NCI-H510A (cell line): ENCODE measurements at places on chromosomes 16 and 17.

DNA sequence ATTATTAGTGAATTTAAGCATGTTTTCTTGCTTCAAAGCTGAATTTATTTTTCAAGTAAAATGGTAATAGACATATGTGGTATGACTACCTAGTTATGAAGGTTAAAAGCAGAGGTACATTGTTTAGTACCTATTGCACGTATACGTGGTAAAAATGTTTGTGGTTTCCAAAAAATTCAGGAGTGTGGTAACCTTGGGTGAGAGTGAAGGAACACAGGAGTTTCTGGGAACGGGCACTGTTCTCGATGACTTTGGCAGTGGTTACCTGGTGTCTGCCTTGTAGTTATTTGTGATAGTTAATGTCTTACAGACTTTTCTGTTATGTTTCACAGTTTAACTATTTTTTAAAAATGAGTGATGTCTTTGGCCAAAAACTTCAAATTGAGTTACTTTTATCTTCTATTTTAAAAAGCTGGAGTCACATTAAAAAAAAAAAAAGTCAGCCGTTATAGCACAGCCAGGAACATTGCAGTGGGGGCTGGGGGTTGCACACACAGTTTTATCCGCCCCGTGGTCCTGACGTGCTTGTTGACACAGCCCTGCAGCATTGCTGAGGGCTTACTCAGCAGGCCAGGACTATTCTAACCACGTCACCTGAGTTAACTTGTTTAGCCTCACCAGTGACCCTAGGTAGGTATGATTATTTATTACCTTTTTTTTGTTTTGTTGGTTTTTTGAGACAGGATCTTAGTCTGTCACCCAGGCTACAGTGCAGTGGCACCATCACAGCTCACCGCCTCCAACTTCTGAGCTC, 10.9 kb downstream of the JPT2 start:
- no peak for DNase-seq

- DNase-seq: no peak
These were observed 1.5 kb downstream of the PAFAH1B1 start for GRCh38 chr17:2594722-2595599.

- DNase-seq: no peak
These were observed 129.4 kb upstream of the SEC14L1 start for GRCh38 chr17:77011173-77012011.

DNA sequence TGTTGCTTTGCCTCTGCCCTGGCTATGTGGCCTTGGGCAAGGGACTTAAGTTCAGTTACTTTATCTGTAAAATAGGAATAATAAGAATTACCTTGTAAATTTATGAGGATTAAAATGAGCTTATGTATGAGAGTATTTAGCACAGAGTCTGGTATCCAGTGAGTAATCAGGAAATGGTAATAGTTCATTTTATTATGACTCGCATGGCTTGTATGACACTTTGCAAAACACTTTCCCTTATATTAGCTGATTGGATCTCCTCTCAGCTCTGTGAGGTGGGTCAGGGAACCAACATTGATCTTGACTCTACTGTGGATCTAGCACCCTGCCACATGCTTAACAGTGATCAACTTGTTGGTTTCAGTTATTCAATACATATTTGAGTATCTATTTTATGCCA, 8.3 kb upstream of the CDH3 start:
- DNase-seq: no peak

- DNase-seq: no peak
These were observed 677 bp downstream of the SLC13A2 start for GRCh38 chr17:28474111-28474531.

DNA sequence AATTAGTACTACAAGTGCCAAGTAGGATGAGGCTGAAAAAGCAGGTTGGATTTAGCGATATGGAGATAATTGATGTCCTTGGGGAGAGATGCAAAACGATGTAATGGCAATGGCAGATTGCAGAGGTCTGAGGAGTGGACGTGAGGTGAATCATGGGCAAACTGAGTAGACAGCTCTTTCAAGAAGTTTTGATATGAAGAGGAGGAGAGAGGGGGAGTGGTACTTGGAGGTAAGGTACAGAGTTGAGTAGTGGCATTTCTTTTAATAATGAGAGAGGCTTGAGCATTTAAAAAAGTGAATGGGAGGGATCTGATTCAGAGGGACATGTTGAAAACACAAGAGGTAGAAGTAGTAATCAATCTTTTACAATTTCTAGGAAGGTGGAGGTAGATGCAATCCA, 17.7 kb upstream of the VPS4A start:
- DNase-seq: no peak

- no peak for DNase-seq
These were observed 185.5 kb downstream of the LGALS9B start for GRCh38 chr17:20281860-20282259.
